ENCODE measurements at places on chromosomes 6 and 20.

DNA sequence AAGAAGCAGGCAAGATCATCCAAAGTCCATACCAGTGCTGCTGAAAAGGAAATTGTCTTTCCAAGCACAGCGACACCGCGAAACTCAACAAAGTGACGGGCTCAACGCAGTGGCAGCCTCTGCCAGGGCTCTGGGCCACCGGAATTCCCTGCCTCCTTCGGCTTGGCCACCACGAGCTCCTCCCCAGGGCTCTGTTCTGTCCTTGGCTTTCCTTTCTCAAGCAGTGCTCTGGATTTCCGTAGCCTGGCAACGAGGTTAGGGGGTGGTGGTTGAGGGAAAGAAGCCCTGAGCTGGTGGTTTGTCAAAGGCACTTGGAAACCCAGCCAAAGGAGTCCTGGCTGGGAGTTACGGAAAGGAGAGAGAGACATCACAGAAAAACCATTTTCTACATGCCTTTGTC, 31.2 kb downstream of the PRR18 start:
- no peak for DNase-seq

GRCh38 chr6:22929311-22929985, 360.1 kb downstream of the HDGFL1 start:
- no peak for DNase-seq

GRCh38 chr6:40541556-40542174, 45.5 kb downstream of the LRFN2 start:
- DNase-seq, result no peak

DNA sequence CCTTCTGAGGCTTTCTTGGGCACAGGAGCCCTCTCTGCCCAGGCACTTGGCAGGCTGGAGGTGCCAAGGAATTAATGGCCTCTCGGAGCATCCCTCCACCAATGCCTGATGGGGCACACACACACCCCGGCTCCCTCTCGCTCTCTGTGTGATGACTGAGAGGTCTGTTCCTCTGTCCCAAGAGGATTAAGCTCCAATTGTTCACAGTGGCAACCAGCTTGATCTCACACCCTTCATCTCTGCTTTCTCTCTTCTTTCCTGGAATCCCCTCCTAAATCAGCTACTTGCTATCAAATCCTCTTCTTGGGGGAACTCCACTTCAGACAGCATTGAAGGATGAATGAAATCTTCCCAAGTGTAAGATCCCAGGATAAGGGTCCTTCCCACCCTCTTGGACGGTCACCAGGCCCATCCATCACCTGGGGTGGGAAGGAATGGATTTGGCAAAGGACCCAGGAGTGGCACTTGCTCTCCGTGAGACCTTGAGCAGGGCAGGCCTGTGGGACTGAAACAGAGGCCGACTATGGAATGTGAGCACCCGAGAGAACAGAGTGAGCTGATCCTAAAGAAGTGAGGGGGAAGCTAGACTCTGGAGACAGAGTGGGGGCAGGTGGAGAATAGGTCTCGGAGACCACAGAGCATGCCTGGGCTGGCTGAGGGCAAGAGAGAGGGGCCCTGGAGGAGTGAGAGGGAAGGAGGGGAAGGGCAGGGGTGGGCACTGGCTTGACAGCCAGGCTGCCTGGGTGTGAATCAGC, 93.6 kb downstream of the GRM4 start:
- no peak for DNase-seq

DNA sequence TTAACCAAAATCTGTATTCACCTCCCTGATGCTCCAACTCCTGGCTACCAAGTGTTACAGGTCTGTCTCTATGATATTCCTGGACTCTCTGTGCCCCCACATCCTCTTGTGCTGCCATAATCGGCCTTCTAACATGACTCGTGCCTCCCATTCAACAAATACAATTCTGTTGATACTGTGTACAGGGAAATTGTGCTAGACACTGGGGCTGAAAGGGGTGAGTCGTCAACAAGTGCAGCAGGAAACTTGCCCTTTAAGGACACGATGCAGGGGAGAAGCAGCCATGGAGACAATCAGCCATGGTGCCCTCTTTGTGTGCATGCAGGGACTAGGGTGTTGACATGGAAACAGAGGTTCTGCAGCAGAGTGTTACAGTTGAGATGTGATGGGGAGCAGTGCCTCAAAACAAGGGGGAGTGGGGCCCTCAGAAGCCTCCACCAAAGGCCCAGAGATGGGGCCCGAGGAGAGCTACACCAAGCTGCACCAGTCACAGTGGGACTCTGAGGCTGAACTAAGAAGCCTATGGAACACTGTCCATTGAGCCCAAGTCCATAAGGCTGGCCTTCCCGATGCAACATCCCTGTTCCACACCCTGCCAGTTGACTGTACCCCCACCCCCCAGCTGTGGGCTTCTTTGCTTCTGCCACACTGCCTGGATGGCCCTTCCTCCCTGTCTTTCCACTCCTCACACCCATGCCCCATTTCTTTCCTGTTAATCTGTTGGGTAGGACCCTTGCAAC, 3.1 kb downstream of the PCED1A start:
- no peak for DNase-seq
